ENCODE measurements at places on chromosomes 2 and 18.

DNA sequence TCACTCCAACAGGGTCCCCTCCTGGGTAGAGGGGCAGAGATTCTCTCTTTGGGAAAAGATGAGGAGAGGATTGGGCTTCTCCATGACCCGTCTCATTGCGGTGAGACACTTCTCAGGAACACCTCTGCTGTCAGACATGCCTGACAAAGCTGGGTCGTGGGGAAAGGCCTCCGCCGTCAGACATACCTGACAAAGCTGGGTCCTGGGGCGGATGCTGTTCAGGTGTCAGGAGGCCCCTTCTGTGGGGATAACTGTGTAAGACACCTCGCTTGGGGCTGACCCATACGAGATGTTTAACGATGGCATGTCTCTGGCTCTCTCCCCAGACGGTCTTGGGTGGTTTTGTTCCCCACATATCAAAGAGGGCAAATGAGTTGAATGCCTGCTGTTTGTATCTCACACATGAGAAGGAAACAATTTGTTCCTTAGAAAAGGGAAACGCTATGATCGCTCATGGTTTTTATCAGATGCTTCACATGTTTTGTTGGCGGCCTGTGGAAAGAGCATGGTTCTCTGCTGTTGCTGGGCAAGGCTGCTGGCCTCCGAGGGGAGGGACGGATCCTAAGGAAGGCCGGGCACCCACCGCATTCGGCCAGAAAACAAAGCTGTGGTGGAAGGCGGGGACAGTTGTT, 40.8 kb upstream of the PXDN start:
- DNase-seq: no peak

DNA sequence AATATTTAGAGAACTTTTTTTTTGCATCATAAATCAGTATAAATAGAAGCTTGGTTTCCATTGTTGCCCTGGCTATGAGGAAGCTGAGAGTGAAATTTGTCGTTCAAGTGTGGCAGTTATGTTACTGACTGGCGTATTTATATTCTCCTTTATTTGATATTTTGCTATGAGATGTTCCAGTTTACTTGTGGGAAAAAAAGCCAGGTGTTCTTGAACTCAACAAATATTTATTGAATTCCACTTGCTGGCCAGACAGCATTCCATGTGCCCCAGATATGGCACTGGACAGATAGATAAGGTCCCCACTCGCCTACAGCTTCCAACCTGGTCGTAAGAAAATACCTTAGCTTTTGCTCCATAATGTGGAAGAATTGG, 44.7 kb downstream of the NEDD4L start:
- DNase-seq: no peak

- DNase-seq: no peak
Observed at GRCh38 chr2:171627412-171627811, 59.9 kb upstream of the DYNC1I2 start.

- DNase-seq: peak; percentile 86
Observed at GRCh38 chr2:172931918-172932520, 143.6 kb upstream of the MAP3K20 start.

DNA sequence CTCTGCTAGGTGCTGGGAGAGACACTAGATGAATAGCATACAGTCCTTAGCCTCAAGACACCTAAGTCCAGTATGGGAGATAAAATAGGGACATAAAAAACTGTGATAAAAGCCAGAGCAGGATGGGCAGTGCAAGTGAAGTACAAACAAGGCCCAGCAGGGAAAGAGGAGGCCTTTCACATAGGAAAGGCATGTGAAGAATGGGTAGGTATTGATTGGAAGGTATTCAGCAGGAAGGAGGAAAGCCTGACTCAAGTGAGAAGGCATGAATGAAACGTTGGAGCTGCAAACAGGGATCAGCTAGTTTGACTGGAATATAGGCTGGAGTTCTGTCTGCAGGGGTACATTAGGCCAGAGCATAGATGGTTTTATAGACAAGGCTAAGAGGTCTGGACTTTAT, 11.0 kb upstream of the CXCR4 start:
- DNase-seq: no peak

- DNase-seq: no peak
Observed at GRCh38 chr2:214550786-214551185, 139.9 kb downstream of the VWC2L start.

DNA sequence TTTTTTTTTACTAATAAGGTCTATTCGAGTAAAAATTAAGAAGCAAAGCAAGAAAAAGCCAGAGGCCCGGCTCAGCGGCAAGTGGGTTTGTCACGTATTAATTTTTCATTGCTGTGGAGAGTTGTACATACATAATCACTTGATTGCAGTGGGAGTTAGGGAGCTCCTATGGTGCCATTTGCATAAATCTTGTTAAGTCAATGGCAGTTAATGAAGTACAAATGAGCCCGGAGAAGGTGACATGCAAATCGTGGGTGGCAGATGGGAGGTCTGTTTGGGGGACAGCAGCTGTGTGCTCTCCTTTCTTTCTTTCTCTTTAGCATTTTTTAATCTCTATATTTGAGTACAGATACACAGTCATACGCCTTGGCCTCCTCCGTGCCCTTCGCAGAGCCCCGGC, 317.0 kb downstream of the AGAP1 start:
- no peak for DNase-seq

DNA sequence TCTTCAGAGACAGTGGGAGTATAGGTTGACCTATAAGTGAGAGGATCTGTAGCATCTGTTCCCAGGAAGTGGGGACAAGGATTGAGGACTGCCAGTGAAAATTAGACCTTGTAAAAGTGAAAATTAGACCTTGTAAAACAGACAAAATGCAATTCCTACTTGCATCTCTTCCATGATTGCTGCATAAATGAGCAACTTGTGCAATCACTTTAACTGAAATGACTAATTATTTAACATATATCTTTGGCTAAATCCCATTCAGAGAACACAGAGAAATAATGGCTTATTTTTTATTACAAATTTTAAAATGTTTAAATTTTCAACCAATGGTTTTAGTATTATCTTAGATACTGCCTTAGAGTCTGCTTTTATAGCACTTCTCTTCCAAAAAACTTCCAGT, 67.2 kb upstream of the NABP1 start:
- DNase-seq: no peak

DNA sequence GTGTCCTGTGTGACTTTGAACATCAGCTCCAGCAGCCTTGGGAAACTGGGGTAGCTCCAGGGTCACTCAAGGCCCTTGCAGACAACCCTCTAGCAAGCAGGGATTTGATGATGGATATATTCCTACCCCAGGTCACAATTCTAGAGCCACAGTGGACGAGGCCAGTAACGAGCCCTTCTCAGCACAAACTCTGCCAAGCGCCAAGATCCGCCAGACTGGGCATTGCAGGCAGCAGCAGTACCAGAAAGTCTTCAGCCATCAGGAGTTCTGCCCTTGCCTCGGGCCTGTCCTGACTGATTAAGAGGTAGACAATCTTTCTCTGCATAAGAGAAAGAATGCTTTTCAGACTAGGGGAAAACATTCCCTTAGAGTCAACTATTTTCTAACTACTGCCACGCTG, 259.1 kb downstream of the FBXO15 start:
- no peak for DNase-seq

- DNase-seq: no peak
Observed at GRCh38 chr2:169683425-169684134, 10.6 kb downstream of the CFAP210 start.

Measured in activated CD8-positive, alpha-beta T cell treated with anti-CD3 and anti-CD28 coated beads for 36 hours (primary cell).